ENCODE measurements at places on chromosomes 12 and 14.

- DNase-seq: no peak
Observed at GRCh38 chr12:66879409-66879808, 200.5 kb upstream of the GRIP1 start.

DNA sequence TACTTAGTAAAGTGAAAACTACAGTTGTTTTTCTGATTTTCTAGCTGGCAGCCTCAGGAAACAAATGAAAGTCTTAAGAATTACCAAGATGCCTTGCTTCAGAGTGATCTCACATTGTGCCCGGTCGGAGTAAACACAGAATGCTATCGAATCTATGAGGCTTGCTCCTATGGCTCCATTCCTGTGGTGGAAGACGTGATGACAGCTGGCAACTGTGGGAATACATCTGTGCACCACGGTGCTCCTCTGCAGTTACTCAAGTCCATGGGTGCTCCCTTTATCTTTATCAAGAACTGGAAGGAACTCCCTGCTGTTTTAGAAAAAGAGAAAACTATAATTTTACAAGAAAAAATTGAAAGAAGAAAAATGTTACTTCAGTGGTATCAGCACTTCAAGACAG is 28.9 kb downstream of the RXYLT1 start:
- DNase-seq: no peak

GRCh38 chr12:104748356-104748755 is 209.7 kb downstream of the SLC41A2 start:
- no peak for DNase-seq

GRCh38 chr12:13088496-13088895 is 15.0 kb downstream of the GSG1 start:
- no peak for DNase-seq

GRCh38 chr14:70086685-70087379 is 101.9 kb downstream of the SLC8A3 start:
- DNase-seq: no peak

DNA sequence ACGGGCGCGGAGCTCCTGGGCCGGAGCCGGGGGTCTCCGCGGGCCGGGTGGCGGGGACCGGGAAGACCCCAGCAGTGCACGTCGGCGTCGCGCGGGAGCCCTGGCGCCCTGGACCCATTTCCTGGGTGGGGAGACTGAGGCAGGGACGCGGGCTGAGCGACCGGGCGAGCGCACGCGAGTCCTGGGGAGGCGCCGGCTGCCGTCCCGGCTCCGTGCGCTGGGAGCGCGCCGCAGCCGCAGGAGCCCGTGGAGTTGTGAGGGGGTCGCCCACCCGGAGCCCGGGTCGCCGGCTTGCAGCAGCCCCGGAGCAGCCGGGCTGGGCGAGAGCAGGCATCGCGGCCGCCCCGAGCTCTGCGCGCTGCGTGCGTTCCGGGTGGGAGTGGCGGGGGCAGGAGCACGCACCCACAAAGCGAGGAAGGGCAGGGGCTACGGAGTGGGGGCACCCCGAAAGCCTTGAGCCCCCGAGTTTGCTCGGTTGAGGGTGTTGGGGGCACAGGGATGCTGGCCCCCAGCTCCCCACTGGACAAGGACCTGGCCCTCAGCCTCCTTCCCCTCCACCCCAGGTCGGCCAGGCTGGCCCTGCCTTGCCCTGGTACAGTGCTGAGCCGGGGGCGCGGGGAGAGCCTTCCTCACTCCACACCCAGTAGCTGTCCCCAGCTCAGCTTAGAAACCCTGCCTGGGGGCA is 620 bp downstream of the MMP17 start:
- no peak for DNase-seq

DNA sequence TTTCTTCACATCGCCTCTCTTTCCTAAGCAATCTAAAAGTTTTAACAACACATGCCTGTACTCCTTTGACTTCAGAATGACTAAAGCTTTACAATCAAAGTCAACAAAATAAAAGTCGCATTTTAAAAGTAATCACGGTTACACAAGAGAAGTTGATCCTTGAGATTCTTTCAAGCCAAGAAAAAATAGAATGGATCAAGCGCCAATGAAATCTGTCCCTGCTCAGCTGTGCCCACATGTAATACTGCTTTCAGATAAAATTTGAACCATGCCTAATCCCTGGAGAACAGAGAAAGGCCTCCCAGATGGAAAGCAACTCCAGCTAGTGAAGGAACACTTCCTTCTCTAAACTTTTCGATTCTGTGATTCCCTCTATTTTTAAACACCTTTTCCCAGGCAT is 113.1 kb downstream of the FBXL14 start:
- no peak for DNase-seq

DNA sequence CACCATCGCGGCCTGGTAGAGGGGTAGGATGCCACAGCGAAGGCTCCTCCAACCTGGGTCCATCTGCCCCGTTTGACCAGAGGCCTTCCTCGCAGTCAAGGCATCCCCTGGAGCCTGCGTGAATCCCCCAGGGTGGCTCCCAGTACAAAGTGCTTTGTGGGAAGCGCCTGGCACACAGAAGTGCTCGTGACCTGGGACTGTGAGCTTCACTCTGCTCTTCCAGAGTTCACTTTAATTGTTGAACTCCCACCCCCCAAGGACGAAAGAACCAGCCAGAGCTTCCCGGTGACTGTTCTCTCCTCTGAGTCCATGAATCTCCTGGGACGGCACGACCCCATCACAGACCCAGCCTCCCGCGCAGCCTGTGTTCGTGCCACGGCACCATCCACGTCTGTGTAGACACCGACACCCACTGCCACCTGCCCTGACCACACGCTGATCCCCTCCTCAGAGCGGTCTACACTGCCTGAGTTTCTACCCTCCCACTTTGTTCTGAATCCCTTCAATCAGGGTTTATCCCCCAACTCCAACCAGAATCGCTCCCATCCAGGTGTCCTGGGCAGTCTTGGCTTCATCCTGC is 15.9 kb downstream of the P2RX2 start:
- DNase-seq: no peak

DNA sequence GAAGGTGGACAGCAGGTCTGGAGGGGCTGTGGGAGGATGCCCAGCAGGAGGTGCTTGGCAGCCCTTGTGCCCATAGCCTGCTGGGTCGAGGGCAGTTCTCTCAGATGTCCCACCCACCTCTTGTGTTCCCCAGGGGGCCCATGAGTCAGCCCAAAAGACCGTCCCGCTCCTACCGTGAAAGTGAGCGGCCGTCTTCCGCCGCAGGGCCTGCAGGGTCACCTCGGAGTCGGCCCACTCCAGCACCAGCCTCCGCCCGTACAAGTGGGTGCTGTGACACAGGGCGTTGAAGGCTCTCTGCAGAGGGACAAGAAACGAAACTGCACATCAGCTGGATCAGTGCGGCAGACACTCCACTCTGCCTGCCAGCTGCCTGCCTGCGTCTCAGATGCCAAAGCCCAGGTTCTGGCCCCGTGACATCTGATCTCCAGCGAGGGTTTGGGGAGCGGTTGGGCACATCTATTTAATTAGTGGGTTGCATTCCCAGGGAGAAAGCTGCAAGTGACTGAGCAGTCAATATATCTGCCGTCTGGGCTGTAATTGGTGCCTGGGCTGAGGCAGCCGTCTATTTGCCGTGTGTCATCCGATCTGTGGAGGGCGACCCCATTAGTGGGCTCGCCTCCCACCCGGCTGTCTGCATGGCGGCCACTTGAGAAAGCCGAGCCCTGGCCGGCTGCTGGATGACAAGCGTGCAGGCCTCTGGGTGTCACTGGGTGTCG is 121.5 kb downstream of the RBM19 start:
- DNase-seq: no peak

- DNase-seq: no peak
Observed at GRCh38 chr12:90690120-90690519, 264.9 kb downstream of the CCER1 start.

DNA sequence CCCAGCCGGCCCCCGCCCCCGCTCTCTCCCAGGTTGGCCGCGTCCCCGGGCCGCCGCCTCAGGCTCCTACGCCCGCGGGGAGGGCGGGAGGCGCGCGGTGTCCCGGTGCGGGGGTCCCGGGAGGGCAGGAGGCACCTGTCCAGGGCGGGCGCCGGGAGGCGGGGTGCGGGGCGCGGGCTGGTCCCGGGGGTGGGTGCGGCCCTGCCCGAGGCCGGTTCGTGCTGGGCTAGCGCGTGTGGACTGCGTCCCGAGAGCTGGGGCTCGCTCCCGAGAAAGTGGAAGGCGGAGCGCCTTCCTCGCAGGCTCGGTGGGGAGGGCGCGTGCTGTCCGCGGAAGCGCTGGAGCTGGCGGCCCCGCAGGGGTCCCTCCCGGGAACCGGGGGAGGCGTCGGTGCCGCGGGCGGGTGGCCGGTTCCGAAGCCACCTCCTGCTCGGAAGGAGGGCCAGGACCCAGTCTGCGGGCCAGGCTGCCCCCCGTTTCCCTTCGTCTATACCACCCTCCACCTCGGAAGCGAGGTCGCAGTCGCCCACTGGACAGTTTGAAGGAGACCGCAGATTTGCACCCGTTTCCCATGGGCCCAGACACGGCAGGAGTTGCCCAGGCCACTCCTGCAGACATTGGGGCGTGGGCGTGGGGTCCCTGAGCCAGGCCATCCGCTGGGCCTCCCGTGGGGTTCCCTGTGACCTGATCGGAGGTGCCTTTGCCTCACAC is 636 bp downstream of the ZFYVE21 start:
- DNase-seq: no peak

- no peak for DNase-seq
Observed at GRCh38 chr12:54060174-54060974, 6.7 kb downstream of the HOXC4 start.

DNA sequence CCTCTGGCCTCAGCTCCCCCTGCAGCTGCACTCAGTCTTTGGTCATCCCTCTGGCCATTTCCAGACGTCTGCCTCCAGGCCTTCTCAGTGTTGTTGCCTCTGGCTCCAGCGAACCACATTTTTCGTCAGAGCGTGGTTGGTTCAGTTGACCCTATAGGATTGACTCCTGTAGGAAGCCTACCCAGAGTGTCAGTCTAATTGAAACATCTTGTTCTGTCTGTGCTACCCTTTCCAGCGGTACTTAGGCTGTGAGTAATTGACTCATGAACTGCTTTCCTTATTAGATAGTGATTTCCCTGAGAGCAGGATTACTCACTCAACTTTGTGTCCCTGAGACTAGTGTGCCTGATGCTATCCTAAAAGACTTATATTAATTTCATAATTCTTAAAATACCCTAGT is 373.2 kb downstream of the ATP23 start:
- no peak for DNase-seq

GRCh38 chr12:21940549-21941505 is at the start of gene ABCC9:
Gene ABCC9, minus strand, starts transcription at chr12:21941426. Its CDS starts 4,752 bp downstream, at chr12:21936674.
- no peak for DNase-seq

- DNase-seq: no peak
Observed at GRCh38 chr12:127038152-127038551, 1228.8 kb upstream of the TMEM132C start.

DNA sequence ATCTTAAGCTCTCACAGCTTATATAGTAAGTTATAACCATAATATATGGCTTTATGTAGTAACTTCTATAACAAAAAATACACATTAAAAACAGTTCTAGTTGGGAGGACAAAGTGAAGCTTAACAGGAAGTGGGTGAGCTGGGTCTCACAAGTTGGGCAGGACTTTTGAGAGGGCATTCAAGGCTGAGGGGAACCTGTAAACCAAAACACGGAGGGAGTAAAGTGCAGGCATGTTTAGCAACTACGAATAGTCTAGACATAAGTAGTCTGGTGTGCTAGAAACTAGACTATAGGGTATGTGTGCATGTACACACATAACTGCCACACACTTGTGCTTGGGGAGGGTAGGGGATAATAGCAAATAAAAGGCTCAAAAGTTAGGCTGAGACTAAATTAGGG is 14.2 kb upstream of the NEK9 start:
- DNase-seq: no peak

- no peak for DNase-seq
Observed at GRCh38 chr14:99169776-99170356, 102.1 kb downstream of the BCL11B start.

- no peak for DNase-seq
Observed at GRCh38 chr12:225012-225411, 11.1 kb upstream of the SLC6A12 start.

DNA sequence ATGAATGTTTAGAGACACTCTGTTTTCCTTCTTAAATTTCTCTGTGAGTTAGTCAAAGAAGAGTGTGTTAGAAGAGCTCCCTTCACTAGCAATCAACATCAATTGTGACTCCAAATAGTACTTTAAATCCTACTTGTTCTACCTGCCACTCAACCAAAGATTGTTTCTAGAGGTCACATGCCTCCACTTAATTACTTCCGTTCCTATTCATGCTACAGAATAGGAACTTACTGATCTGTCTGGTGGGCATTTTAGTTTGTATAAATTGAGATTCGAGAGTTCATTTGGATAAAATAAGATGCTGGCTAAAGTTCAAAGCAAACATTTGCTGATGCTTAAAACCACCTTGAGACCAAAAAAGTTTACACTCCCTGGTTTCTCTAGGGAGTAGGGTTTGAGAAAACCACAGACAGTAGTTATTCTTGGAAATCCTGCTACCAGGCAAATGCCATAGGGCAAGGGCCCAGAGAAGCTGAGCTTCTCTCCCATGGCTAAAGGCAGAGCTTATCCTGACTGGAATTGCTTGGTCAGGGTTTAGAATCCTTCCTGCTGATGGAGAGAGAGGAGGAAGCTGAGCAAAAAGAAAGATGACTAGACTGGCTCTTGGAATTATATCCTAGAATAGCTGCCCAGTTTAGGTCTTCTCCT is 389.6 kb upstream of the ATP2B1 start:
- DNase-seq: no peak

GRCh38 chr12:75481013-75481705 is 604 bp downstream of the GLIPR1 start:
- no peak for DNase-seq

DNA sequence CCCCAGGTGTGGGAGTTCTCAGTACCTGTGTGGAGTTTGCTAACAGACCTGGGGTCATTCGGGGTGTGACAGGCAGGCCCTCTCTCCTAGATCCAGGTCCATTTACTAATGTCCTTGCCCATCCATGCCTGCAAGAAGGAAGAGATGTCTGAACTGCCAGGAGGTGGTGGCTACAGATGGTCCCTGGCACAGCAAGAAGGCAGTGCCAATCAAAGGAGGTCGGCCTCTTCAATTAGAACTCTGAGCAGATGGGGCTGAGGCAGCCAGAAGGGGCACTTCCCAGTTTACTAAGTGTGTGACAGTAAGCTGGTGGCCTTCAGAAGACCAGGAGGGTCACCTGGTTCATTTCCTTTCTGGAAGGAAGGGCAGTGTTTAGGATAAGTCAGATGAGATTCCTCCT is 202.5 kb downstream of the CACNA1C start:
- DNase-seq: no peak

DNA sequence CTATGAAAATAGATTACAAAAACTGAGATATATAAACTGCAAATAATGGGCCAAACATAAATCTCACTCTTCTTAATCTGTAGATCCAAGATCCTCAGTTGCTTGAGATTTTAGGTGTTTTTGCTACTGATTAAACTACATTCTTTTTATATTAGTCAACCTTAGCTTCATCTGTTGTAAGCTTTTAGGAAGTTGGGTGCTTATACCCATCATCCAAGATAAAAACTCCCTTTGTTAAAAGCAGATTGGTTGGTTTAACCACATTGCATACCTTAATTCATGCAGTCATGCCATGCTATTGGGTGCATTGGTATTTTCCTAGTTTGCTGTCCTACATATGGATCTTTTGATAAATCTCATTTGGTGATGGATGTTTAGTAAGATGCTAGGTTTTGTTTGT is 46.2 kb upstream of the DIP2B start:
- DNase-seq: no peak

Measured in stimulated activated CD8-positive, alpha-beta memory T cell treated with anti-CD3 and anti-CD28 coated beads, Interleukin-12 subunit alpha, Interleukin-12 subunit beta, amount 100 ng/mL, for 4 hours (primary cell).